ENCODE measurements at places on chromosomes 7 and 10. TPM values are rescaled to one million over a fixed set of nuclear protein-coding genes. Genes with fewer than 3 reads are reported as not detected.

ADAMTS14 gene
- 0.16 TPM for total RNA-seq

UBE2D4 gene
- total RNA-seq, result 7.0 TPM

MMD2 gene
- not detected for total RNA-seq

RNF32 gene
- 1.3 TPM for total RNA-seq

SLC26A3 gene
- not detected for total RNA-seq

SLC29A4 gene
- total RNA-seq, result 13.4 TPM

FAM25G gene
- 1.5 TPM for total RNA-seq

NEURL1 gene
- 0.75 TPM for total RNA-seq

VPS37D gene
- 4.8 TPM for total RNA-seq

CLDN4 gene
- 4.8 TPM for total RNA-seq

OGDHL gene
- total RNA-seq, result 0.29 TPM

FUOM gene
- 16.1 TPM for total RNA-seq

NKX2-3 gene
- not detected for total RNA-seq

ZNF92 gene
- 4.6 TPM for total RNA-seq

CYP2W1 gene
- total RNA-seq, result not detected

Data from A549 treated with Hydrocortisone at 1 μM for 4 hours (cell line).